ENCODE measurements at places on chromosomes 13 and 19. TPM values are rescaled to one million over a fixed set of nuclear protein-coding genes. Genes with fewer than 3 reads are reported as not detected.

SIRT6 gene
- 28.3 TPM for total RNA-seq

N4BP2L2 gene
- total RNA-seq = 125 TPM

ATP1A3 gene
- total RNA-seq = 0.60 TPM

RASL11A gene
- total RNA-seq = 5.8 TPM

TSSK6 gene
- 3.3 TPM for total RNA-seq

FAM216B gene
- total RNA-seq = not detected

CFD gene
- 133 TPM for total RNA-seq

PINLYP gene
- 13.3 TPM for total RNA-seq

CD37 gene
- 27.5 TPM for total RNA-seq

NFKBIB gene
- 23.1 TPM for total RNA-seq

PRR36 gene
- total RNA-seq = 1.6 TPM

EID2B gene
- total RNA-seq = 2.6 TPM

TRAPPC5 gene
- 115 TPM for total RNA-seq

TPTE2 gene
- not detected for total RNA-seq

ZNF799 gene
- total RNA-seq = 9.7 TPM

RAB20 gene
- total RNA-seq = 41.1 TPM

PGLYRP2 gene
- total RNA-seq = 1.6 TPM

CEACAM7 gene
- 2.6 TPM for total RNA-seq

SBNO2 gene
- 64.1 TPM for total RNA-seq

MYH14 gene
- 91.0 TPM for total RNA-seq
